ENCODE measurements at places on chromosomes 3 and 15.

- DNase-seq: peak; percentile 75
Measured at GRCh38 chr3:133479895-133480669, 80.2 kb downstream of the BFSP2 start.

DNA sequence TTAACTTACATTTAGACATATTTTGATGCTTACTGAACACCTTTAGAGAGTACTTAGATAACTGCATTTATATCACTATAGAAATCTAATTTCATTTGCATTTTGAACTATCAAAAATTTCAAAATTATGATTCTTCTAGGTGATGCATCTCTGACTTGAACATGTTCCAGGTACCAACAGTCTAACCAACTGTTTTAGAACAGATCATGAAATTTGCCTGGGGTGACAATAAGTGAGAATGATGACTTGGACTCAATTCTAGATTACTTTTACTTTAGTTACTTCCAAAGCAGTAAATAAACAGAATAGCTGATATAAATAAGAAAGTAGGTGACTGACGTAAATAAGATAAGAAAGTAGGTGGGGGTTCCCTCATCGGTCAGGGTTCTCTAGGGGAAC lies 307.8 kb downstream of the BCHE start:
- no peak for DNase-seq

- DNase-seq: no peak
Measured at GRCh38 chr15:62912808-62913207, 129.7 kb upstream of the TPM1 start.

DNA sequence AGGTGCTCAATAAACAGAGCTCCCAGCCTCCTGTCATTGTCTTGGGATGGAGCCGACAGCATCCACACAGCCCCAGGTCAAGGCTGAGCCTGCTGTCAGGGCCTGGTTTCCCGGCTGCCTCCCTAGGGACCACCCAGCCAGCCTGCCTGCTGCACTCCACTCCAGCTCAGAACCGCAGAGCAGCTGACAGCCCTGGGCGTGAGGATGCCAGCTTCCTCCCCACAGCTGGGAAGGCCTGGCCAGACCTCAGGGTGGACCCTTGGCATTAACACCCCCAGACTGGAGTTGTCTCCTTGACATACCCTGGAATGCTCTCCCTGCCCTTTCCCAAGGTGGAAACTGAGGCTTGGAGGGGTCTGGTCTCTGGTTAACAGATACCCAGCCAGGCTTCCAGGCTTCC lies 112.0 kb downstream of the WNT7A start:
- DNase-seq: no peak

GRCh38 chr3:171770689-171771620 lies 39.3 kb downstream of the PLD1 start:
- DNase-seq: no peak

DNA sequence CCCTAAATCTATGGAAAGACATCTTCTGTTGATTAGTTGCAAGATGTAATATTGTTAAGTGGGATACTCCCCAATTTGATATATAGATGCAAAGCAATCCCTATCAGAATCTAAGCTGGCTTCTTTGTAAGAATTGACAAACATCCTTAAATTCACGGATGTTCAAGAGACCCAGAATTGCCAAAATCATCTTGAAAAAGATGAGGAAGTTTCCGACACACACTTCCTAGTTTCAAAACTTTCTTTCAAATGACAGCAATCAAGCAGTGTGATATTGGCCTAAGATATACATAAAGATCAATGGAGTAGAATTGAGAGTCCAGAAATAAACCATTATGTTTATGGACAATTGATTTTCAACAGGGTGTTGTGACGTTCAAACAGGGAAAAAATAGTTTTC lies 383.6 kb downstream of the LPP start:
- no peak for DNase-seq

- DNase-seq: no peak
Measured at GRCh38 chr3:158095814-158096704, 10.2 kb downstream of the SHOX2 start.

DNA sequence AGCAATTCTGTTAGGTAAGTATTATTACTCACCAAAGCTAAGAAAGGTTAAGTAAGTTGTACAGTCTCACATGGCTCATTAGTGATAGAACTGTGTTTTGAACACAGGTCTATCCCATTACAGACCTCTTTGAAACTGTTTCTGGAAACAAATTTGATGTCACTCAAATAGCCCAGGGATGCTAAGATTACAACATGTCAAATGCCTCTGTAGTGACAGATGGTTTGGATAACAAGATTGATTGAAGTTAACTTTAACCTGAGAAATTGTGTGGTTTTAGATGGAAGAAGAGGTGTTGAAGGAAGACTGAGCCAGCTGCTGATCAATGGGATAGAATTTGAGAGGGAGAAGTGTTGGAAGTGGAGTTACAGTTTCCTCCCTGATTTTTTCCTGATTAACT lies 72.5 kb downstream of the SYN2 start:
- no peak for DNase-seq

DNA sequence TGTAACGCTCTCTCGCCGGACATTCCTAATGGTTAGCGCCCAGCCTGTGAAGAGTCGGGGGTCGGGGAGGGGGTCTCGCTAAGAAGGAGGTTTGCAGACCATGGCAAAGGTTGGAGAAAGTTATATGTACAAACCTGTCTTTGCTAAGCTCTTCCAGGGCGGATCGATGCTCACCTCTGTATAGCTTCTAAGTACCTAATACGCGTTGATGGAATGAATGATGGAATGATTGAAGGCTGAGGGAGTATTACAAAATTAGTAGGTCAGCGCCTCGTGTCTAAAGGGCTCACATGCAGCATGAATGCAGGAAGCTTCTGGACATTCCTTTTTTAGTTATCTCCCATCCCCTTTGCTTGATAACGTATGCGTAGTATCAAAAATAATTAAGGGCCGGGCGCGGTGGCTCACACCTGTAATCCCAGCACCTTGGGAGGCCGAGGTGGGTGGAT lies 305 bp upstream of the KPNA1 start:
- no peak for DNase-seq

DNA sequence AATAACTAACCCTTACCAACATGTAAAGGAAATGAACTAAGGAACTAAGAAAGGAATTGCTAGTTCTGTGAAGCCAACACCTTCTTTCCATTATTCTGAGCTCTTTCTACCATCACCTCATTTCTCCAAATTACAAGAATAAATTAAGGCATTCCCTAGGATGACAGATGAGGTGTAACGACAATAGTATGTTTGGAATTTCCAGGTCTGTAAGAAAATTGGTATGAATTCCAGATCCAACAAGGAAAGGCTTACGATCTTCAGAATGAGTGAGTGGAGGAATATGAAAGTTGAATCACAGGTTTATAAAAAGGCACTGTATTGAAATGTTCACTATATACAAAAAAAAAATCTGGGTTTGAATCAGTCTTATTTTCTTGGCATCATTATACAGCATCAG lies 4.5 kb upstream of the NANOGP8 start:
- DNase-seq: no peak

GRCh38 chr3:115246461-115247020 lies 99.5 kb upstream of the ZBTB20 start:
- DNase-seq: no peak

DNA sequence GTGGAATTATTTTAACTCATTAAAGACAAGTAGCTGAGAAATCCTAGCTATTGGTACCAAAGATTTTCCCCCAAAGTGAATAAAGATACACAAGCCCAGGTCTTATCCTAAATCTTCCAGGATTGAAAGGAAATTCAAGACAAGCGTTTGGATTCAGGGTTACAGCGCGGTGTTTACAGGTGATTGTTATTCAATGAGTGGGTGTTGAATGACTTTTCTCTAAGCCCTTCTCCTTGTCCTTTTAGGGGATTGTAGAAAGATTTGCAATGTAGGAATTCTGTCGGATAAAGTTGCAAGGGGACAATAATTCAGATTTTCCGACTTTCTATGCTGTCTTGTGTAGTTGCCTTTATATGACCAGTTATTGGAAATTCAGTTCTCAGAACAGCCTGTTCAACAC lies 57.2 kb downstream of the USP13 start:
- no peak for DNase-seq

- DNase-seq: no peak
Measured at GRCh38 chr3:11910971-11911531, 64.4 kb upstream of the TAMM41 start.

DNA sequence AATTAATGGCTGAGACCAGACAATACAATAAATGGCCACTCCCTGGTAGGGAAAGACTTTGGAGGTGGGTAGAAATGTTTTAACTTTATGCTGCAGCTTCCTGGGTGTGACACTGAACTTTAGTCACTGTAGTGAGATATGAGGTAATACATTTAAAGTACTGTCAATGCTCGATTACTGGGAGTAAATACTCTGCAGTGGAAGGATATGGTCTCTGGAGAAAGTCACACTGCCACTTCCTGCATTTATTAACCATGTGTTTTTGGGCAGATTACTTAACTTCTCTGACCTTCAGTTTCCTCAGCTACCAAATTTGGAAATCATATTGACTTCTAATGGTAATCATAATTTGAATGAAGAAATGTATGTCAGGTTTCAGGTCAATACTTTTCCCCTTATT lies 317.1 kb upstream of the TGFBR2 start:
- DNase-seq: peak; percentile 6

DNA sequence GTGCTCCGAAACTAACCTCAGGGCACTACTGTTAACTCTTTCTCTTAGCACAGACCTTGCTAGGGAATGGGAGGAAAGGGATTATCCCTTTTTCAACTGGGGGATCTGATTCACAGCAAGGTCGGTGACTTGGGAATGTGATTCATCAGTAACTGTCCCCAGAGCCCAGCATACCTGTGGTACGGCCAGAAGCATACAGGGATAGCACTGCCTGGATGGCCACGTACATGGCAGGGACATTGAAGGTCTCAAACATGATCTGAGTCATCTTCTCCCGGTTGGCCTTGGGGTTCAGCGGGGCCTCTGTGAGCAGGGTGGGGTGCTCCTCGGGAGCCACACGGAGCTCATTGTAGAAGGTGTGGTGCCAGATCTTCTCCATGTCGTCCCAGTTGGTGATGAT lies 2.3 kb downstream of the ACTC1 start:
- no peak for DNase-seq

DNA sequence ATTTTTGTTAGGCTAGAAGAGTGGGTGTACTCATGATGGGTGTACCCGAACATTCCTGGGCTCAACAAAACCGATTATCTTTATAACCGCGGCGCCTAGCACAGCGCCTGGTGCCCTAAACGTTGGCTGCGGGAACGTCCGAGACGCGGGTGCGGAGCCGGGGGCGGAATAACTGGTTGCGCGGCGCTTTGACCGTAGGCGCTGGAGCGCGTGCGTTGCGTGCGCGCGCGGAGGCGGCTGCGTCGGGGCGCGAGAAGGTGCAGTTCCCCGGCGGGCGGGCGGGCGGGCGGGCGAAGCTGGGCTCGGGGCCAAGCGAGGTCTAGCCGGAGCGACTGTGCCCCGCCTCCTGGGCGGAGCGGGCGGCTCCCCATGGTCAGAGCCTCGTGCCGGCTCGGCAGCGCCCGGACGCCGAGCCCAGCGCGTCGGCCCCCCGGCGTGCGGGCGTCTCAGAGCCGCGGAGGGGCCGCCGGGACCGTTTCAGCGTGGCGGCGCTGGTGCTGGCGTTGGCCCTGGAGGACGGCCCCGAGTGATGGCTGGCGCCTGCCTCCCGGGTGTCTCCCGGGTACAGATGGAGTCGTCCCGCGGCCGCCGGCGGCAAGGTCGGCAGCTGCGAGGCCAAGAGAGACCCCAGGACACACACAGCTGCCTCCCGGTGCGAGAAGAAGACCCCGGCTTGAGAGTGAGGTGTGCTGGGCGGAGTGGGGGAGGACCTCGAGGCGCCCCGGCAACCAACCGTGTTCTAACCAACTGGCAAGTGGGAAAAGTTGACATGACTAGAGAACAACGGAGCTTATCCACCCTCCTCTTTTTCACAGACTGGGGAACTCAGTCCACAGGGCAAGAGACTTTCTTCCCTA lies at the start of gene PLAAT1:
Gene PLAAT1 (plus strand): TSS at position 373 of the 857 bp plus-strand sequence. CDS start 14,429 bp downstream, outside the sequence.
- DNase-seq: peak; percentile 38

GRCh38 chr3:167305340-167305890 lies 74.7 kb downstream of the ZBBX start:
- DNase-seq: no peak

- DNase-seq: no peak
Measured at GRCh38 chr15:75061272-75061671, 37.9 kb downstream of the PPCDC start.

- no peak for DNase-seq
Measured at GRCh38 chr15:55649058-55649423, 60.9 kb upstream of the PYGO1 start.

GRCh38 chr15:67792250-67792942 lies 32.9 kb upstream of the SKOR1 start:
- DNase-seq: no peak

- peak; percentile 76 for DNase-seq
Measured at GRCh38 chr3:133494469-133494868, 79.0 kb upstream of the CDV3 start.

DNA sequence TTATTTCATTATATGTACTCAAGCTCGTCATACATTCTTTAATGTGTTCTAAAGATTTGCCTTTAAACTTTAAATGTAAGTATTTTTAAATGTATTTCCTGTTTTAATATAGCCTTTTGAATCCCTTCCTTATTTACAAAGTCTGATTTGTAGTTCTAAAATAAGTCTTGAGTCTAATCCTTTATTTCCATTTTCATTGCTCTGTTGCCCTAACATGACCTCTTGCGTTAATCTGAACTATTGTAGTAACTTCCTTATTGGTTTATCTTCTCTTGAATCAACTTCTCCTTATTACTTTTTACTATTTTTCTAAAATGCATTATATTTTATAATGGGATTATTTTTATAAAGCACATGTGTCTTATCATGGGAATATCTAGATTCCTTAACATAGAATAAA lies 24.0 kb downstream of the KNL1 start:
- no peak for DNase-seq

- no peak for DNase-seq
Measured at GRCh38 chr15:84659904-84660781, 2.1 kb upstream of the NMB start.

GRCh38 chr3:182111967-182112366 lies 400.2 kb downstream of the SOX2 start:
- no peak for DNase-seq

DNA sequence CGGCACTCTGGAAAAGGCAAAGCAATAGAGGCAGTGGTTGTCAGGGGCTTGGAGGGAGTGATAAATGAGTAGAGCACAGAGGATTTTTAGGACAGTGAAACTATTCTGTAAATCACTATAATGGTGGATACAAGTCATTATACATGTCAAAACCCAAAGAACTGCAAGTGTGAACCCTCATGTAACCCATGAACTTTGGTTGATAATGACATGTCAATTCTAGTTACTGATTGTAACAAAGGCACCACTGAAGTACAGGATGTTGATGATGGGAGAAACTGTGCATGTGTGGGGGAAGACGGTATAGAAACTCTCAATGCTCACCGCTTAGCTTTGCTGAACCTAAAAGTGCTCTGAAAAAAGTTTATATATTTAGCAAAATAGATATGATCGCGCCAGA lies 36.0 kb downstream of the BTLA start:
- no peak for DNase-seq
